ENCODE measurements at places on chromosomes 16 and 17.

GRCh38 chr17:68600931-68601564 lies at the start of gene FAM20A:
FAM20A (minus strand) TSS chr17:68601367; CDS start chr17:68600666, 701 bp downstream.
- no peak for DNase-seq

GRCh38 chr17:39706921-39707337 lies 7.1 kb downstream of the ERBB2 start:
- no peak for DNase-seq

DNA sequence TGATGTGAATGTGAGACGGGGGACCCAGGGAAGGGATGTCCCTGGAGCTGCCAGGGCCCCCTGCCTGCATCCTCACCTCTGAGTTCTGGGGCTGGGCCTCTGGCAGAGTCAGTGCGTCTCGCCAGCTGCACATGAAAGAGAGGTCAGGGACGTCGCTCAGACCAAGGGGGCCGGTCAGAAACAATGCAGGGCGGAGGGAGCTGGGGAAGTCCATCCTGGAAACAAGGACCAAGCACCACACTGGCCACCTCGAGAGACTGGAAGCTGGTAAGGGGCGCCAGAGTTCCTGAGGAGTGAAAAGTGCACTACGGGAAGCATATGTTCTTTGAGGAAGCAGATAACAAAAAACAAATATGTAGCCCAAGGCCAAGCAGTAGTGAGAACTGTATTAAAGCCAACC lies 2.1 kb downstream of the TAF1C start:
- no peak for DNase-seq

DNA sequence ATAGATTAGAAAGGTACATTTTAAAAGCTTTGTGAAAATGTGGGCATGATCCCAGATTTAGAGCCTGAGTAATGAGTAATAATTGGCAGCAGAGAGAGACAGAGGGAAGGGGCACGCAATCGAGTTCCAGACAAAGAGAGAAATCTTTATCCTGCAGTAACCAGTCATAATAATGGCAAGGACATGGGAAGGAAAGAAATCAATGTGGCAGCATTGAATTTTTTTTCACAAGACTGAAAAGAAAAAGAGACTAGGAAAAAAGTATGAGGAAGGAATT lies 790.8 kb upstream of the SOX9 start:
- no peak for DNase-seq

GRCh38 chr17:32120141-32120540 lies 22.2 kb upstream of the RHOT1 start:
- DNase-seq: no peak

DNA sequence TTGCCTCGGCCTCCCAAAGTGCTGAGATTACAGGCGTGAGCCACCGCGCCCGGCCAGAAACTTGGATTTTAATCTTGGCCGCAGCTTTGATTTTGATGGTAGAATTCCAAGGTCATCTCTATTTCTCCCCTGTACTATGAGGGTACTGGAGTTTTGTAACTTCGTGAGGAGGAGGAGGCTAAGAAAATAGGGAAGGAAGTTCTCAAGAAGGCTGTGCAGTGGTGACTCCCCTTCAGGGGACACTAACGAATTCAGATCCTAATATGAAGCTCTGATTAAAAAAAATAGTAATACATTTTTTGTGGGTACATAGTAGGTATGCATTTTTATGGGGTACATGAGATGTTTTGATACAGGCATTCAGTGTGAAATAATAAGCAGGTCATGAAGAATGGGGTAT lies 55.9 kb downstream of the LDHD start:
- DNase-seq: no peak

DNA sequence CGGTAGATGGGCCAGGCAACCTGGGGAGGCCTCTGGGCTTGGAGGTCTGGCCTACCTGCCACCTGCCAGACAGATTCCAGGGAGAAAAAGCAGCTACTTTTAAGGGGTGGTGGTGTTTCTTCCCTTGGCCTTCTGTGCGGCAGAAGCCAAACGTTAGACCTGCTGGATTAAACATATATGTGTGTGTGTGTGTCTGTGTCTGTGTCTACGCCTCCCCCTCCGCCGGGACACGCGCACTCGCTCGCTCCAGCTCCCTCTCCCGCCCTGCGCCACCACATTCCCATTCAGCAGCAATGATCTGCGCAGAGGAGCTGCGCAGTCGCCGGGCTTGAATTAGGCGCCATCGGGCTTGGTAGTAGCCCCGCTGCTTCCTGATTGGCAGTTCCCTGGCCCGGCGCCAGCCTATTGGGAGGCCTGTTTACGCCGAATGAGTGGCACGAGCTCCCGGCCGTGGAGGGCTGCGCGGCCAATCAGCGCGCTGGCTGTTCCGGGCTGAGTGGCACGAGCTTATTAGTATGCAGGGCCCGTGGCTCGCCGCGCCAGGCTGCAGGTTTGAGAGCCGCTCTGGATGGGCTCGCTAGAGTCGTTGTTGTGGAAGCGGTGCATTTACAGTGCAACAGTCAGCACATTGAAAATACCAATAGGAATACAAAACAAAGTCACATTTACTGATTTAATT lies at the start of gene BAHCC1:
TSS of gene BAHCC1 (plus strand) at position 537 of the 679 bp plus-strand sequence. CDS start 4,283 bp downstream, outside the sequence.
- DNase-seq: peak; percentile 97

DNA sequence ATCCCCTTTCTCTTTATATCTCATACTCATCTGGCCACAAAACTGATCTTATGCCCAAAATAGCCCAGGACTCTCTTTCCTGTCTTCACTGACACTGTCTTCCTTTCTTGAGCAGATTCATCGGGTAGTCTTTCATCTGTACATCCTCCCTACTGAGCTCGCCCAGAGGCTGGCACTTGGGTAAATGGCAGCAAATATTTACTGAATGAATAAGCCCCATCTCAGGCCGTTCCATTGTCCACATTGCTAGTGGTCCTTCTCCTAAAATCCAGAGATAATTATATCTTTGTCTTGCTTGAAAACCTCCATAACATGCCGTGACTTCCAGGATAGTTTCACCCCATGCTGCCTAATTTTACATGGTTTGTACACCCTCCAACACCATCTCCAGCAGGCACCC lies 158.1 kb upstream of the SDK2 start:
- no peak for DNase-seq

DNA sequence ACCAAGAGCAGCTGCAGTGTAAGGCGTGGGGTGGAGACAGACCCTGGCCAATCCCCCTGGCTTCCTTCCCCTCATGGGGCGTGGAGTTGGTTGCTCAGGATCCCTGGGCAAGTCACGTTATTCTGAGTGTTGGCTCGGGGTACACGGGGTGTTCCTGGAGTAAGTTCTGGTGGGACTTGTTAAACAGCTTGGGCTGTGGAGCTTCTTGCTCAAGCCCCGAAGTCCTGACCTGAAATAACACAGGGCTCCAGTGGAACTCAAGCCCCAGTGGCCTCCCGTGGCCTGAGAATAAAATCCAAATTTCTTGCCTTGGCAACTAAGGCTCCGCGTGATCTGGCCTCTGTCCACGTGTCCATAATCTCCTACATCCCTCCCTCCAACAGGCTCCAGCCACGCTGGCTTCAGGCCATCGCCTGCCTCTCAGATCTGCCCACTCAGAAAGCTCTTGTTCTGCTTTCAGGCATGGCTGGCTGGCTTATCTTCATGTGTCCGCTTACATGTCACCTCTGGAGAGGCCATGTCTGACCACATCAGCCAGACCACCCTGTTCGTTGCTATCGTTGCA lies 49.3 kb upstream of the BCO1 start:
- no peak for DNase-seq

GRCh38 chr16:31833047-31833446 lies 40.6 kb upstream of the ZNF267 start:
- no peak for DNase-seq

GRCh38 chr16:89623511-89624261 lies 10.2 kb downstream of the DPEP1 start:
- no peak for DNase-seq

DNA sequence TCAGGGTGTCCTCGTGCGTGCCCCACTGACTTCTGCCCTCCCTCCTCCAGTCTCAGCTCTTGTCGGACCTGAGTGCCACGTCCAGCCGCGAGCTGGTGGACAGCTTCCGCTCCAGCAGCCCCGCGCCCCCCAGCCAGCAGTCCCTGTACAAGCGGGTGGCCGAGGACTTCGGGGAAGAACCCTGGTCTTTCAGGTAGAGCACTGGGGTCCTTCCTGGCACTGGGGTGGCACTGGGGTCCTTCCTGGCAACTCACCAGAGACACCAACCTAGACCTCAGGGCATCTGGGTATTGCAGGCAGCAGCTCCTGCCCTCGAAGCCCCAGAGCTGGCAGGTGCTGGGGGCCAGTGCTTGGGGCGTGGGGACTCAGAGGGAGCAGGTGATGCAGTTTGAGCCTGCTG lies 25.0 kb downstream of the SGSH start:
- no peak for DNase-seq

- DNase-seq: no peak
Measured at GRCh38 chr16:82264756-82265155, 94.7 kb upstream of the MPHOSPH6 start.

DNA sequence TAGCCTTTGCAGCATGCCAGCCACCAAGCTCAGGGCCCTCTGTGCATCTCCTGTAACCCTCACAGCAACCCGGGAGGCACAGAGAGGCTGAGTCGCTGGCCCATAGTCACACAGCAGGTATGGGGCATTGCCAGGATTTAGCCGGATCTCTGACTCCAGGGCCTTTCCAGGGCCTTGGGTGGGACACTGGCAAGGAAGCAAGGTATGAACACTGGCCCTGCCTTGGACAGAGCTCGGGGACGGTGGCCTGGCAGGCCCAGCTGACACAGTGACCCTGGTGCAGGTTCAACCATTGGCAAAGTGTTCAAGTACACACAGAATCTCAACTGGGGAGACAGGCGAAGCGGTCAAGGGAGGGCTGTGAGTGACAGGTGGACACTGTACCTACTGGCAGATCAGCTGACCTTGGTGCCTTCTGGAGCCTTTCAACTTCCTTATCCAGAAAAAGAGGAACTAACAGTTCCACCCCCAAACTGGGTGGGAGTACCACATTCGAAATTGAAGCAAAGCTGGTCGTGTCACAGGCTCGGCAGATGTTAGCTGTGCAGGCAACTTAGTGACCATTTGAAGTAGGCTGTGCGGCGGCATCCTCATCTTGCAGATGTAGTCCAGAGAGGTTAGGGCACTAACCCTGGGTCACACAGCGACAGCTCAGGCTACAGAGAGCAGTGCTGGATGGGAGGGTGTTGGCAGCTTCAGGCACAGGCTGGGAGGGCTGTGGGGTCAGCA lies 287.4 kb downstream of the SEC14L1 start:
- DNase-seq: no peak

DNA sequence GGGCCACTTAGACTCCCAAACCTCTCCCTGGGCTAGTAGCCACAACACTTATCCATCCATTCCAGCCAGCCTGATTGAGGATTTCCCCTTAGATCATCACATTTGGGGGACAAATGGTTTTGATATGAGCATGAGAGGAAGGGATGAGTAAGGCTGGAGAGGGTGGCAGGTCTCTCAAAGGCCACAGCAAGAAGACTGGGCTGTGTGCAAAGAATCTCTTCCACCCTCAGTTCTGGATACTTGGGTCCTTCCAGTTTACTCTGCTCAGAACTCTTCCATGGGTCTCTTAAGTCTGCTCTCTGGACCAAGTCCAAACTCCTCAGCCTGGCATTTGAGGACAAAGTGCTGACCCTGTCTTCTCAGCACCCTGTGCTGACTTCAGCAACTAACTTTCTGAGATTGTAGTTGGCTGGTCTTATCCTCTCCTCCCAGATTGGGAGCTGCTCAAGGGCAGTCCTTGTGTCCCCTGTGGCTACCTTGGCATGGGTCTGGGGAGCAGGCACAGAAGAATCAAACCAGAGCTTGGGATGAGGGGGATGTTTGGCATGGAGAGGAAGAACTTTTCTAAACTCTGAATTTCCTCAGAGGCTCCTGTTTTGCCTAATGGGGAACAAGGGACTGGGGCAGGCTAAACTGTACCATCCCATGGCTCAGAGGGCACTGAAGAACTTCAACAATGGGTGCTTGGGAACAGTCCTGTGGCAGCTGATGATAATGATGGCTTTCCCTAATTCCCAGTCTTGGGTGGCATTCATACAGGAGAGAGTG lies 3.1 kb upstream of the NFATC3 start:
- DNase-seq: no peak

DNA sequence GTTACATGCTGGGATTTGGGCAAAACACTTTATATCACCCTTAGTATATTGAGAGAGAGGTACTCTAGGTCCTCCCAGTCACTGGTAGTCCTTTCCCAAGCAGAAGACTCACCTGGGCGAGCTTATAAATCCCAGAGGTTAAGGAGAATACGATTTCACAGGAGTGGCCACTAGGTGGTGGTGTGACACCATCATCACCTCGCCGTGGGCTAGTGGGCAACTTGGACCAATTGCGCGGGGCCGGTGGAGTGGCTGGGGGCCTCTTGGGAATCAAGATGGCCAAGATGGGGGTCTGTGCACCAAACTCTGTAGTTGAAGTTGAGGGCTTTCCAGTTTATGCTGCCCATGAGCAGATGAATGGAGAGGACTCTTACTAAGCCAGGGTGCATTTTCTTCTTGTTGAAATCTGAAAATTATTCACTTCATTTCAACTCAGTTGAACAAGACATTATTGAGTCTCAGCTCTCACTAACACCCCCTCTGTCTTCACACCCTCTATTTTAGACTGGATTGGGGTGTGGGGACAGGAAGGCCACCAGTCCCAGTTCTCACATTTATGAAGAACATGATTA lies 38.2 kb upstream of the PIRT start:
- DNase-seq: no peak

GRCh38 chr16:78962457-78962929 lies 638.0 kb downstream of the MAF start:
- no peak for DNase-seq

- no peak for DNase-seq
Measured at GRCh38 chr17:77208217-77208808, 67.5 kb downstream of the SEC14L1 start.

DNA sequence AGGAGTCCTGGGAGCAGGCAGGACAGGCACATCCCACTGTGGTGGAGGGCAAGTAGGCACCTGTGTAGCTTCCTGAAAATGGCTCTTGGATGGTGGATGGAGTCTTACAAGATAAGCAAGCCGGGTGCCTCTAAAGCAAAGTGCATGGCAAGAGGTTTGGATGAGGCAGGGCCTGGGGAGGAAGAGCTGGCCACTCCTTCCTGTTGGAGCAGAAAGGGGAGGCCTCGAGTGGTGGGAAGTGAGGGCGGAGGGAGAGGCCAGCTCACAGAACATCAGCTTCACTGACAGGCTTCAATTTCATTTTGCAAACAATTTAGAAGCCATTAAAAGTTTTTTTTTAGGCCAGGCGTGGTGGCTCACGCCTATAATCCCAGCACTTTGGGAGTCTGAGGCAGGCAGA lies 31.0 kb downstream of the CD300A start:
- DNase-seq: no peak
